Thoracic aorta (tissue), 2 donors: ENCODE measurements at places on chromosomes 16 and 17.

DNA sequence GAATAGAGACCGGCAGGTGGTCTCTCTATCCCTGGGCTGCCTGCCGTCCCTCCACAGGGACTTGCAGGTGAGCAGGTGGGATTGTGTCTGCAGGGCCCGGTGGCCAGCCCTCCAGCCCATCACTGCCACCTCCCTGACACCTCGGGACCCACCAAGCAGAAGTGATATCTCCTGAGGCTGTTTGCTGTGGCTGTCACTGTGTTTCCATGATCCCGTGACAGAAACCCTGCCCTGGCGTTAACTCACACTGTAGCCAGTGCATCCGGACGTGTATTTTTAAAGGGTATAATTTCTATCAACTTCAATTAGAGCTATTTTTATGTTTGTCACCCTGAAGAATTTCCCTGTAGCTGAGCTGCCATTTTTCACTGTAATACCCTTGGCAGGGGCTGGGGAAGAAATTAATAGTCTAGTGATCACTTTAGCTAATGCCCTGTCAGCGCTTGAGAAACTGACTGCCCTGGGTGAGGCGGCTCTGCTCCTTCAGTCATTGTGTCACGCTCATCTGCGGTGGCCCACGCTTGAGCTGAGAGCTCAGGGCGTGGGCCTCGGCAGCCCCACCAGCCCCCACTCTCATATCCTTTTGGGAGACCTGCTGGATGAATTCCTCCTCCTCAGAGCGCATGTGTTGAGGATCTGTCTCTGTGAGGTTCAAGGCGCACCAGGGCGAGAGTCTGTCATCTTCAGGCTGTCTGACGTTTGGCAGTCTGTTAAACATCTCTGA, 229.9 kb upstream of the CIBAR2 start:
- DNase-seq, result no peak

- no peak for DNase-seq
Observed at GRCh38 chr17:12438813-12439586, 226.7 kb upstream of the MYOCD start.

DNA sequence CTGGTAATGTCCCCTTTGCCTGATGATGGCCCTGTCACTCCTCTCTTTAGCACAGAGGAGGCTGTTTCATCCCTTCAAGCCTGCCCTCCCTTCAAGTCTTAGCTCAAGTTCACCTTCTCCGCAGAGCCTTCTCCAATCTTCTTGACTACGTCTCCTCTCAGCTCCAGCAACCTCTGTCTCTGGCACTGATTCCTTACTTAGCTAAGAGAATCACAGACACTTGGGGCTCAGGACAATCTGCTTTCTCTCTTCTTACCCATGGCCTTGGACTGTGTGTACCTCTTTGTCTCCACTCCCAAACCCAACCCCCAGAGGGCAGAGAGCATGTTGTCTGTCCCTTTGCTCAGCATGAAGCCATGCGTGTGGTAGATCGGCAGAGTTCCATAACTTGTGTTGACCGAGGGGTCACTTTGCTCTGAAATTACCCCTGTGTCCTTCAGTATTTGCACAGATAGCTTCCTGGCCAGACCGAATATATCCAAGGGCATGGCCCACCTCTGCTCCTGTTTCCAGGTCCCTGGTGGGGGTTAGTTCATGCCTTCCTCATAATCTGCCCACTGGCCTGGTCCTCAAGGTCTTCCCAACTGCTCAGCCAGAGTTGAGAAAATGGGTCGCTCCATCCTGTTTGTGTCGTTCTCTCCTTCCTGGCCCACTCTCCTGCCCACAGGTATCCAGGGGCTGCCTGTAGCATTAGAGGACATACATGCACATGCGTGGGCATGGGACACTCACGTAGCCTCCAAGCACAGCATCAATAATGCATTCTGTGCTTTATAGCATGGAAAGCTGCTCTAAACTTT, 41.6 kb downstream of the MAPT start:
- DNase-seq, result no peak

DNA sequence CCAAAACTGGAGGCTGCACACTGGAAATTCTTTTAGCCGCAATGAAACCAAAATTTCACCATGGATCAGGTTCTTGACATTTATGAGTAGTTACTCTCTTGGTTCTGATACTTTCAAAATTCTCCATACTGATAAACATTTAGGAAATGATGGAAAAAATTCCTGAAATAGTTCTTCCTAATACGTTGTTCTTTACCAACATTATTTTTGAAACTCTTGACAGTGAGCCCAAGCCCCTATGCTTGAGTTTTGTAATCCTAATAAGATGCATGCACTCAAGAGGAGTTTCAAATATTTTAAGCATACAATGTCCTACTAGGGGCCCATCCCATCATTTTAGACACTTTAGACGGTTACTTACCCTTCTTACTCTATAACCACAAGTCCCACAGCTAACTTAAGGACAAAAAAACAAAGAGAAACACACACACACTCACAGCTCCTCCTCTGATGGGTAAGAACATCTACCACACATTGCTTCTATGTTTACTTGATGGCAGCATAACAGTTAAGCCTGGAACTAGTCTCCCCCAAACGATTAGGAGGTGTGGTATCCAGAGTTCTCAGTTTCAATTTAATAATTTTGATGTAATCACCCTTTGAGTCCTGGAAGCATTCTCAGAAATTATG, 3.7 kb downstream of the VEZF1 start:
- no peak for DNase-seq

DNA sequence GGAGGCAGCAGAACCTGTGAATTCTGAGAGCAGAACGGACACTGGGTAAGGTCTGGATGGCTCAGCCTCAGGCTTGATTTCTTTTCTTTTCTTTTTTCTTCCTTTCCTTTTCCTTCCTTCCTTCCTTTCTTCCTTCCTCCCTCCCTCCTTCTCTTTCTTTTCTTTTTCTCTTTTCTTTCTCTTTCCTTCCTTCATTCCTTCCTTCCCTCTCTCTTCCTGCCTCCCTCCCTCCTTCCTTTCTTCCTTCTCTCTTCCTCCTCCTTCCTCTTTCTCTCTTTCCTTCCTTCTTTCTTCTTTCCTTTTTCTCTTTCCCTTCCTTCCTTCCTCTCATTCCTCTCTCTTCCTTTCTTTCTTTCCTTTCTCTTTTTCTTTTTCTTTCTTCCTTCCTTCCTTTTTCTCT, 38.0 kb downstream of the OR3A1 start:
- DNase-seq, result no peak

GRCh38 chr17:17573912-17574311, 17.6 kb downstream of the PEMT start:
- no peak for DNase-seq

DNA sequence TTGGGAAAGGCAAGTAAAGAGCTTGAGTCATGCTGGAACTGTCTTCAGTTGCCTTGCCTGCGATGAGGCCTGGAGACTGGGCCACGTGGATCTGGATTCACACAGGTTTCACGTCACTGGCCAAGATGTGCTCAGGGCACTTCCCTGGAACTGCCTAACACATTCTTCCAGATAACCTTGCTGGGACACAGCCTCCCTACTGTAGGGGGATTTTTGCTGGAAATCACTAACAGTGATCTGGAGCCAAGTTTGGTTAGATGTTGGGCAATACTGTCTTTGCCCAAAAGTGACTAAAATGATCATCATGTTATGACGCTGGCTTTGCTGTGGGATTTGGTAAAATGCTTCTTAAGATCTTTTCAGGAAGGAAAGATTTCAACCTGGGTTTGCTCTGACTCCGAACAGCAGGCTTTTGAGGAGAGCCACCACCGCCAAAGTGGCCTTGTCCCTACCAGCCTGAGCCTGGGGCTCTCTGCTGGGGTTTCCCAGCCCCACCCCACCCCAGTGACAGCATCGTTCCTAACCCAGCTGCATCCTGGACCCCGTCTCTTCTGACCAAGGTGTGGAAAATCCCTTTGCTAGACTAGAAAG, 14.7 kb downstream of the C1QTNF1 start:
- DNase-seq, result no peak

DNA sequence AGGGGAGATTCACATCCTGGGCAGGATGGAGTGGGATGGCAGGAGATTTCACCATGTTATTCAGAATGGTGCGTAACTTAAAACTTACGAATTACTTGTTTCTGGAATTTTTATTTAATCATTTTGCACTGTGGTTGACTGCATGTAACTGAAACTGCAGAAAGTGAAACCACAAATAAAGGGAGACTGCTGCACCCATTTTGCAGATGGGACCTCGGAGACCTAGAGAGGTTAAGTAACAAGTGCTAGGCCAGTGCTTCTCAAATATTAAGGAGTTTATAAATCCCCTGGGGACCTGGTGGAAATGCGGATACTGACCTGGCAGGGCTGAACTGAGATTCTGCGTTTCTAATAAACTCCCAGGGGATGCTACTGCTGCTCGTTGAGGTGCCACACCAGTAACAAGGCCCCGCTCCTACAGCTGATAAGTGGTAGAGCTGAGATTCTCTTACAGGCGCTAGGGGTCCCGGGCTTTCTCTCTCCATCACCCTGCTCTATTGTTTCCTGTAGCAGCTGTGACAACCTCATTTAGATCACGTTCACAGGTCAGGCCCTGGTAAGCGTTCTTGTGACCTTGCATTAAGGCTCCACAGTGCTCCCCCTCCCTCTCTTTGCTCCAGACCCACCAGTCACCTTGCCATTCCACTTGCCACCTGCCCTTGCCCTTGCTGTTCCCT, 167.1 kb upstream of the CDH13 start:
- DNase-seq, result no peak

GRCh38 chr17:29674281-29674680, 51.6 kb upstream of the CORO6 start:
- no peak for DNase-seq

GRCh38 chr17:3956327-3956957, 7.8 kb downstream of the ATP2A3 start:
- DNase-seq, result no peak

- DNase-seq, result no peak
Observed at GRCh38 chr17:18925187-18925586, 26.8 kb upstream of the SLC5A10 start.

DNA sequence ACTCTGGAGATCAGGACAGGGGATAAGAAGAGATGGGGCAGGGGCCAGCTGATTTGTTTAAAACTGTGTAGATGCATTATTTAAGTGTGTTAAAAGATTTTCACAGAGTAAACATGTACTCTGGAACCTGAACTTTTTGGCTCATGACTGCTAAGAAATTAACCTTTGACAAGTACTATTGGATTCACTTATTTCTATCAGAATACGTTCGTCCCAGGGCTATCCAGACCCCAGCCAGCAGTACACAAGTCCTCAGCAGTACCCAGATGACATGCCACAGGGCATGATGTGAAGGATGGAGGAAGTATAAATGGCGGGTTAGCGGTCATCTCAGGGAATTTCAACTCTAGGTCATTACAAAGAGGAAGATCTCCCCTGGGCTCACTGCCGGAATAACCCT, 253.7 kb downstream of the STX8 start:
- no peak for DNase-seq

- no peak for DNase-seq
Observed at GRCh38 chr17:3167574-3167973, 29.7 kb upstream of the OR1A2 start.
